CD8-positive, alpha-beta memory T cell (primary cell): ENCODE measurements at places on chromosomes 13 and 19. TPM values are rescaled to one million over a fixed set of nuclear protein-coding genes. Genes with fewer than 3 reads are reported as not detected.

The TGFBR3L gene
- total RNA-seq = 7.7 TPM

The SYDE1 gene
- total RNA-seq = 0.44 TPM

The MARK4 gene
- total RNA-seq = 21.2 TPM

The MISP gene
- not detected for total RNA-seq

The METTL21C gene
- total RNA-seq = not detected

The ZNF491 gene
- total RNA-seq = 1.1 TPM

The C19orf85 gene
- total RNA-seq = not detected

The CLC gene
- total RNA-seq = not detected

The EPSTI1 gene
- total RNA-seq = 4.5 TPM

The SCAF1 gene
- 79.7 TPM for total RNA-seq

The BEST2 gene
- total RNA-seq = not detected

The IL11 gene
- 0.27 TPM for total RNA-seq

The MAMSTR gene
- total RNA-seq = 0.68 TPM

The EBI3 gene
- 14.8 TPM for total RNA-seq

The C19orf47 gene
- 29.5 TPM for total RNA-seq

The PEAK3 gene
- not detected for total RNA-seq

The AMER2 gene
- total RNA-seq = not detected

The SYT5 gene
- not detected for total RNA-seq

The ATP4A gene
- not detected for total RNA-seq

The ZNF256 gene
- 8.8 TPM for total RNA-seq

The UGGT2 gene
- 0.20 TPM for total RNA-seq

The WDFY2 gene
- 6.1 TPM for total RNA-seq

The SLC6A16 gene
- total RNA-seq = 1.2 TPM

The IGFL1 gene
- total RNA-seq = not detected

The ZIC5 gene
- total RNA-seq = not detected

The CILP2 gene
- 0.07 TPM for total RNA-seq

The GALP gene
- not detected for total RNA-seq

The PSG11 gene
- not detected for total RNA-seq

The CGB2 gene
- total RNA-seq = not detected

The LACC1 gene
- total RNA-seq = 7.0 TPM

The GPC6 gene
- total RNA-seq = not detected

The HSD17B14 gene
- 0.37 TPM for total RNA-seq

The ACER1 gene
- not detected for total RNA-seq

The RINL gene
- 85.4 TPM for total RNA-seq

The CYP4F22 gene
- 0.71 TPM for total RNA-seq

The OR7A5 gene
- not detected for total RNA-seq

The UBL3 gene
- 15.0 TPM for total RNA-seq

The IRGC gene
- total RNA-seq = not detected

The ZSCAN1 gene
- not detected for total RNA-seq

The SMIM44 gene
- not detected for total RNA-seq
